ENCODE measurements at places on chromosomes 16 and 17.

DNA sequence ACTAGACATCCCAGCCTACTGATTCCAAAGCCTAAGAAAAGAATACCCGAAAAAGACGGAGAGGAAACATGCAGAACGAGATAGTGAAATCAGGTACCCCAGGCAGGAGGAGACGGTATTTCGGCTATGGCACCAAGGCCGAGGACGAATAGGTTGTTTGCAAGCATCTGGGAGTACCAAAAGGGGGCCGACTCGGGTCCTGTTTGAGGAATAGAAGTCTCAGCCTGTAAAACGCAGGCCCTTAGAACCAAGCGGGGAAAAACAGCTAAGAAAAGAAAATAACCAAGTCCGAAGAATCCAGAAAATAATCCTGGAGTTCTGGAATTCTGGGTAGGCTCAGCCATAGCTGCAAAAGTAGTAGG, 537 bp downstream of the SLC35B1 start:
- DNase-seq: peak; percentile 34

DNA sequence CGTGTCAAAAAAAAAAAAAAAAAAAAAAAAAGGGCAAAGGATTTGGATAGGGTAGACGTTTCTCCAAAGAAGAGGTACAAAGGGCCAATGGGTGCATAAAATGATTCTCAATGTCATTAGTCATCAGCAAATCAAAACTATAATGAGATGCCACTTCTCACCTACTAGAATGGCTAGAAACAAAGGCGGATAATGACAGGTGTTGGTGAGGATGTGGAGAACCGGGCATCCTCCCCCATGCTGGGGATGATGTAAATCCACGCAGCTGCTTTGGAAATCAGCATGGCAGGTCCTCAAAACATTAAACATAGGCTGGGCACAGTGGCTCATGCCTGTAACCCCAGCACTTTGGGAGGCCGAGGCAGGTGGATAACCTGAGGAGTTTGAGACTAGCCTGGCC, 9.4 kb downstream of the ITGAX start:
- DNase-seq: no peak

DNA sequence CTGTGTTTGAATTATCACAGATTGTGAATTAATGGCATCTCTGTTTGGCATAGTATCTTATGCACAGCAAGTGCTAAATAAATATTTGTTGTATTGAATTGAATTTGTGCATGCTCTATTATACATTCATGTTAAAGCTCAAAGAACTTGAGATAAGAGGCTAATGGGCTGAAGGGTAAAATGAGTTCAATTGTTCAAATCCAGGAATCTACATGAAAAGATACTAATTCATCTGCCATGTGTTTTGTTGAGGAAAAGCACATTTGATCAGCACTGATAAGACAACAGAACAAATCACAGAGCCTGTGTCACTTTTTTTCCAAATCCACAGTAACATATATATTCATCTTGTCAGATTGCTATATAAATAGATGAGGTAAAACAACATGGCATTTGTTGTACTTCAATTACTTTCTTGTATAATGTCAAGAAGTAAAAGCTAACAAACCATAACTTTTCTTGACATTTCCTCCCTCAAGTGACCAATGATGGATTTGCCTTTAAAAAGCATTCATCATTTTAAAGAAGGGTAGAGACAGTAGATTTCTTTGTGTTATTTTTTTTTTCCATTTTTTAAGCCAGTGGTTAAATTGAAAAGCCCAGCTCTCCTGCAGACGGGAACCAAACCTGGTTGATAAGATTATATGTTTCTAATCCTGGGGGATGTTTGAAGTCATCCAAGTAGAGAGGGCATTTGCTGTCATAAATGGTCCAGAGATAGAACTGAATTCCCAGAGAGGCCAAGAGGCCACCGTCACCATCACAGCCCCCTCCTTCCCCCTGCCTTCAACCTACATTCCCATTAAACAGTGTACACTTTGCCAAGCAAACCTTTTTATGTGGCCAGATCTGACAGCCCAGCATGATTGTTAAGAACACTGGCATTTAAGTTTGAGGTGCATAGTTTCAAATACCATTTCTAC, 123.0 kb downstream of the CHD9NB start:
- no peak for DNase-seq

DNA sequence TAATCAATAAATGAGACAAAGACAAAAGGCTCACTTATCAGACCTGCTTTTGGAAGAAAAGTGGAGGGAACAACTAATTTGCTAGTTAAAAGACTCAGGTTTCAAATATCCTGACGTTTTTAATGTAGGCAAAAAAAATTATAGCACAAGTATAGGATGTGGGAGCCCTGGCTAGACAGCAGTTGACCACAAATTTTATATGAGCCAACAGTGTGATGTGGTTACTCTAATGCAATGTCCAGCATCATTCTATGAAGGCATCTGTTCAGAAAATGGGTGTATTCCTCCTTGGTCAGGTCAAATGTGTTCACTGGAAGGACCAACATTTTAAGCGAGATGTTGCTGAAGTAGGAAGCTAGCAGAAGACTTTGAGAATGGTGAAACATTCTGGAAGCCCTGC, 237.4 kb downstream of the MAP2K6 start:
- DNase-seq: no peak

- no peak for DNase-seq
These were observed 119.6 kb upstream of the PMFBP1 start for GRCh38 chr16:72291531-72291981.

GRCh38 chr17:57502811-57503241, 242.3 kb downstream of the CCDC182 start:
- DNase-seq: no peak

DNA sequence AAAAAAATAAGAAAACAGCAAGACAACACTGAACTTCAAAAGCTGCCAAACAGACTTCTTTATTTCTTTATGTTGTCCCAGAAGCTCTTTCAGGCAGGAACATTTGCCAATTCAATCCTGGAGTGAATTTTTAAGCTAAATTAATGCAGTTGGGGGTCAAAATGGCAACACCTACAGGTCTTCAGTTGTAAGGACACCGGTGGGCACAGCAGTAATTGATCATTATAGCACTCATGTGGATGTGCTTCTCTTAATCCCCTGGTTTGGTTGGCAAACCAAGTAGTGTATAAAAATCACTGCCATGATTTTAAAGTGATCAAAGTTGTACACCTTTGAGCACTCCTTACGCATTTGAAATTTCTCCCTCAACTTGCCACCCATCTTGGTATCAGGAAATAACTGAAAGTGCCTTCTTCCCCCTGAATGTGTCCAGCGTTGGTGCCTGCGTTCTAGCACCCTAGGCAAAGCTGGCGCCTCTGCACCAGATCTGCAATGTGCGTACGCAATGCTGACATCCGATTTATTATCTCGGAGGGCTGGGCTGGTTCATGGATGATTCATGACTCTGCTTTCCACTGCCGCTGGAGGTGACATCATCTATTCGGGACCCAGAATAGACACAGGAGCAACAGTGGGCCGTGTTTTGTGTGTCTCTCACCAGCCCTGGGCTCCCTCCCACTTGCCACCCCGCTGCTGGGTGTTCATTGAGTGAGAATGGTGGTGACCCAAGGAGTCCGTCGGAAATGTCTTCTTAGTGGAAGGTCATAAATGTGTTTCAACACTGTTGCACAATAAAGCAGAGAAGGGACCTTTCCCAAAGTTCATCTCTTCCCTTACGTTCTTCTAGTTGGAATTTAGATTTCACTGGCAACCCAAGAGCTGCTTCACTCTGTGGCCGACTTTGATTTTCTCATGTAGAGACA, 203.4 kb downstream of the CCDC182 start:
- no peak for DNase-seq

DNA sequence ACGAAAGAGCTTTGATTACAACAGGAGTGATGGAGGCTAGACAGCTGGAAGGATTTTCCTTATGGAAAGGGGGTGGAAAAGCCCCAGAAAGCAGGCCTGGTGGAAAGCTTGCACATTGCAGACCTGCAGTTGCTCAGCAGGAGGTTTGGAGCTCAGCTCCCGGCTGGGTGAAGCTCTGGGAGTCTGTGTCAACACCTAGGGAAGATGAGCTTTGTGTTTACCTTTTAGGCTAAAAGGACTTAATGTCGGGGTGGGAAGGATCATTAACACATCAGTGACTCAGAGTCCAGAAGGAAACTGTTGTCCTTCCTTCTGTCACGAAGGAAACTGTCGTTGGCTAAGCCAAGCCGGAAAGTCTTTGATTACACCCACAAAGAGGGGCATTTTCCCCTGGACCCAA, 48.2 kb downstream of the RAP1GAP2 start:
- no peak for DNase-seq

DNA sequence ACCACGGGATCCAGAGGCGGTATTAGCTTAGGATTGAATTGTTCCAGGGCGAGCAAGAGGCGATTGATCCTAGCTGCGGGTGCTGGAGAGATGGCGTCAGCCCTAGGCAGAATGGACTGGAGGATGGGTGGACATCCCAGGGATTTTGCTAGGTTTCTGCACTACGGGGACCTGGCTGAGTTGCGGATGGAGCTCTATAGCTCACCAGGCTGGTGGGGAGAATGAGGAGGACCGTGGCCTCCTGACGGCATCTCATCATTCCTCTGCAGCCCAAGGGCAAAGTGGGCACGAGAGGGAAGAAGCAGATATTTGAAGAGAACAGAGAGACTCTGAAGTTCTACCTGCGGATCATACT, 614 bp downstream of the TMEM208 start:
- DNase-seq: no peak

DNA sequence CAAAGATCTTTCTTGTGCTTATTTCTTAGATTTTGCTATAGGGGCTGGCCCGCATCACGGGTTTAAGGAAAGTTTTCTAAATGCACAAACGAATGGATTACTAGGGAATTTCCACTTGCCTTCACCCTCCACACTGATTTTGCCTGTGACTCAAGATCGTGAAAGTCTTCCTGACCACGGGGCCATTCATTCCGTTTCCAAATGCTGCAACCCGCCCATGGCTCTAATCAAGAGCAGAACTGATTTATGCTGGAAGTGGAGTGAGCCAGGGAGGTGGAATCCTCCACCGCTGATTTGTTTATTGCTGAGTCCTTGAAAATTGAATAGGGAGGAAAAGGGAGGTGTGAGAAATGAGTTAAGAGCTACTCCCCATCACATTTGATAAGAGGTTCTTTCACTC, 52.4 kb downstream of the CA10 start:
- DNase-seq: no peak

DNA sequence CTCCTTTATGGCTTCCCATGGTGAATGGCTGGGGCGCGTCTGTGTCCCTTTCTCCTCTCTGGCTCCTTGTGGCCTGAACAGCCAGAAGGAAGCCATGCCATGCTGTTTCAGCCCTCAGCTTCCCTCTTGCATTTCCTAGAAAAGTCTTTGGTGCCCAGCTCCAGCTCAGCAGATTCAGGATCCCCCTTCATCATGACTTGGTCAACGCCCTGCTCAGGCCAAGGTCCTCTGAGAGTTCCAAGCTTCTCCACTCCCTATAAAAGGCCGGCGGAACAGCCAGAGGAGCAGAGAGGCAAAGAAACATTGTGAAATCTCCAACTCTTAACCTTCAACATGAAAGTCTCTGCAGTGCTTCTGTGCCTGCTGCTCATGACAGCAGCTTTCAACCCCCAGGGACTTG, at the start of gene CCL13:
CCL13 (plus strand) TSS at position 287 of the 400 bp plus-strand sequence; CDS start at position 334, 47 bp downstream.
- DNase-seq: no peak

- DNase-seq: no peak
These were observed 1.3 kb downstream of the SLC43A2 start for GRCh38 chr17:1627182-1627981.

GRCh38 chr17:39624313-39624712, 2.4 kb upstream of the PPP1R1B start:
- DNase-seq: no peak

GRCh38 chr16:85243308-85243707, 131.0 kb upstream of the CIBAR2 start:
- DNase-seq: no peak

- DNase-seq: no peak
These were observed 72.9 kb upstream of the SMIM36 start for GRCh38 chr17:55584055-55584685.

DNA sequence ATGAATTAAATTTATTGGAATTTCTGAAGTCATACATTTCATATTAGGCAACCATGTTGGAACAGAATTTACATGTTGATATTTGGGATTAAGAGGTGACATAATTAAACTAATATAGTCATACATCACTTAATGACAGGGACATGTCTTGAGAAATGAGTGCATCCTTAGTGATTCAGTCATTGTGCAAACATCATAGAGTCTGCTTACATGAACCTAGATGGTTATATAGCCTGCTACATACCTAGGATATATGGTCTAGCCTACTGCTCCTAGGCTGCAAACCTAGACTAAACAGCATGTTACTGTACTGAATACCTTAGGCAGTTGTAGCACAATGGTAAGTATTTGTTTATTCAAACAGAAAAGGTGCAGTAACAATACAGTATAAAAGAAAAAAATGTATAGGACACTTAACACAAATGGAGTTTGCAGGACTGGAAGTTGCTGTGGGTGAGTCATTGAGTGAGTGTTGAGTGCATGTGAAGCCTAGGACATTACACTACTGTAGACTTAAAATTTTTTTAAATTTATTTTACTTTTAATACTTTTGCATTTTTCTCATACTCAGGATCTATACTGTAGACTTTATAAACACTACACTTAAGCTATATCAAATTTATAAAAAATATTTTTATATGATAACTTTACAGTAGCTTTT, 85.6 kb downstream of the OMG start:
- no peak for DNase-seq

- DNase-seq: no peak
These were observed 440.2 kb downstream of the KCNJ2 start for GRCh38 chr17:70609566-70609965.

GRCh38 chr16:57946181-57946801, 24.6 kb downstream of the CNGB1 start:
- DNase-seq: no peak

- no peak for DNase-seq
These were observed 29.0 kb downstream of the PLD6 start for GRCh38 chr17:17177176-17177575.

DNA sequence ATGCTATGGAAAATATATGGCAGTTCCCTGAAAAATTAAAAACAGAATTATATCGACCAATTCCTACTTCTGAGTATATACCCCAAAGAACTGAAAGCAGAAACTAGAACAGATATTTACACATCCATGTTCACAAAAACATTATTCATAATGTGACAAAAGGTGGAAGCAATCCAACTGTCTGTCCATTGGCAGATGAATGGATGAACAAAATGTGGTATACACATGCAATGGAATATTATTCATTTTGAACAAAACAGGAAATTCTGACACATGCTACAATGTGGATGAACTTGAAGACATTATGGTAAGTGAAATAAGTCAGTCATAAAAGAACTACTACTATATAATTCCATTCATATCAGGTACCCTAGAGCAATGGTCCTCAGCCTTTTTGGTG, 263.5 kb upstream of the AXIN2 start:
- no peak for DNase-seq

DNA sequence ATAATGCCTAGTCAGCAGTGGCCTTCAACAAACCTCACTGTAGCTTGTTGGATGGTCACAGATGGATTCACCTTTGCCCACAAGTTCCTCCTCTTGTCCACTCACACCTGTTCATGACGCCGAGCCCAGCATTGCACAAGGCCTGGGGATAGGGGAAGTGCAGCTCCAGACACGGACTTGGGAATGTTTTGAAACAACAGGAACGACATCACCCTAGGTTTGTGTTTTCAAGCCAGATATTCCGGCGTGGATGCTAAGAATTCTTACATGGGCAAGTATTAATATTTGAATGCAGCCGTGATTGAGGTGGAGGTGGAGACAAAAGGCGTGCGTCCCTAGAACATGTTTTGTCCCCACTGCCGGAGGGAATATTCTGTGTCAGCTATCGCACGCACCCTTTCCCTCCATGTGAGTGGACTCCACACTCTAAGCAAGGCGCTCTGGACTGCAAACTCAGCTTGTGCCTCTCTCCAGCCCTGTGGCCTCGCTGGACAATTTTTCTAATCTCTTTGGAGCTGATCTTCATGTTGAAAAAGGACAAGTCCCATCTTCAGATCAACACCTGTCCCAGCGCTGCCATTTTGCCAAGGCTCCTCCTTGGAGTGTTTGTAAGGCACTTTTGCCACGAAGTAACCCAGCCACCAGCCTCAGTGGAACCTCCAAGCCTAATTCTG, 2.0 kb upstream of the BANP start:
- DNase-seq: no peak

All from activated CD4-positive, alpha-beta memory T cell treated with anti-CD3 and anti-CD28 coated beads, Interleukin-2, amount 10 ng/mL, durations not matched to agents 7 days and 5 days (primary cell).